ENCODE measurements at places on chromosomes 3 and 15.

DNA sequence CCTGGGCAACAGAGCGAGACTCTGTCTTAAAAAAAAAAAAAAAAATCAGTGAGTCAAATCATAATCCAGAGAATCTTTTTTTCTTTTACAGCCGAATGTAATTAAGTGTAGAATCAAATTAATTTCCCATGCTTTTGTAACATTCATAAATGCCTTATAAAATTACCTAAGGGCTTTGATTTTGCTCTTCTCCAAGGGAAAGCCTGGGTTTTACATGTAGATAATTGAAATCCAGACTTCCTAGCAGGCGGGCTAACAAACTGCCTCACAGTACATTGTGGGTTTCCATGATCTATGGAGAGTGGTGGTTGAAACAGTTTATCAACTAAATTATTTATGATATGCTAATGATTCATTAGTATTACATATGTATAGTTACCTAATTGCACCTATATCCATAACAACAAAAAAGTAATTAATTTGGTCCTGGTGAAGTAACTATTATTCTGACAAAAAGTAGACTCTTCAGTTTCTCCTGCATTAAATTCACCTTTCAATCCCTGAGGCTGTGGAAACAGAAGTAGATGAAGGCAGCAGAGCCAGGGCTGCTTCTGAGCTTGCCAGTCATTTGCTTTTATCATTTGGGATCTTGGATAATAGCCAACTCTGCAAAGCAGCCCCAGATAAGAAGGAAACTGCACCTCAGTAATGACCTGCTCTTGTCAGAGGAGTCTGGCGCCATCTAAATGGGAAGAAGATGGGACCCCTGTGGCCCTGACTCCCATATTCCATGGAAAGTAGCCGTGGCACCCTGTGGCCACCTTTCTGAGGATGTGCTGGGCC, 9.5 kb downstream of the CCR9 start:
- DNase-seq, result no peak

DNA sequence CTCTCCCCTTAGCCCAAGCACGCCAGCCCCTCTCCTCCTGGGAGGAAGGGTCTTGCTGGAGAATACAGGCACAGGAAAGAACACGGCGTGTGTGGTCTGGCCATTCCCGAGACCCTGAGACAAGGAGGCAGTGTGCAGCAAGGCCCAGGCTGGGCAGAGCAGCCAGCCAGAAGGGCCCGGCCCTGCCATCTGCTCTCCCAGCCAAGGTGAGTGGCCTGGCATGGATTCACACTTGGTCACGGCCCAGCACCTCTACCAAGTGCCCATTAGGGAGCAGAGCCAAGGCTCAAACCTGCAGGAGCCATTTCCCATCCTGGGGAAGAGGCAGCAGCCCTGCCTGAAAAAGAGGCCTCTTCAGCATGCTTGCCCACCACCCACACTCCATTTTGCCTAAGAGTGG, 28.6 kb downstream of the MEGF11 start:
- no peak for DNase-seq

- DNase-seq, result no peak
Observed at GRCh38 chr15:48250640-48251076, 44.6 kb downstream of the SLC12A1 start.

DNA sequence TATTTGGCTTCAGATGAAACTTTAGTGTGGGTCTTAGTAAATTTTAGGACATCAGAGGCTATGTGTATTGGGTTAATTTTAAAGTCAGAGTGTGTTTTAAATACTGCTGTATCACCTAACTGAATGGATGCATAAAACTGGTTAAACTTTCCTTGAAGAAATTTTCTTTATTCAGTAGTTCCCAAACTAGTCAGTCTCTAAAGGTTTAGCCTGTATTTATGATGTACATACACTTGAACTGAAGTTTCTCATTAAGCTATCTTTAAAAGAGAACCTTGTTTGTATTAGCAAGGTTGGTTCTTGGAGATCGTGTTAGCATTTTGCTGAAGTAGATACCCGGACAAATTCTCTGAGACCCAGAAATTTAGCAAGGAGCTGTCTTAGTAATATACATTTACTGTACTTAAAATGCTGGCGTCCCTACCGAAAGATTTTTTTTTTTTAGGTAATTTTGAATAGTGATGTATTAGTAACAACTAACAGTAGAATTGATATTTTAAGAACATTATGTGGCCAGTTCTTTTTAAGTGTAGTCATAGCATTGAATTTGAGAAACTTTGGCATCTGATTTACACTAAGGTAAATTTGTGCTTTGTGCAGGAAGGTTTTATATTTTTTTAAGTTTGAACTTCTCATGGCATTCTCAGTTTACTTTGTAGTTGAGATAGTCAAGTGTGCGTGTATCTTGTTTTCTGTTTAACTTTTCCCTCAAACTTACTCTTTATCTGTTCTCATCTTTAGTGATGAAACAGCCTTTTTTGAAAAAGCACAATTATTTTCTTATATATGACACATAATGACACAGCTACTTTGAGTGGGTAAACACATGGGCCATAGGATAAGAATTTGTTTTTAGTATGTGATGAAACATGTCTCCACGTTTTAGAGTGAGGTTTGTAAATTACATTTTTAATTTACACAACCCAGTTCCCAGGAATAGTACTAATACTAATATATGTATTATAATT, 2.9 kb downstream of the DIPK2A start:
- DNase-seq, result no peak

DNA sequence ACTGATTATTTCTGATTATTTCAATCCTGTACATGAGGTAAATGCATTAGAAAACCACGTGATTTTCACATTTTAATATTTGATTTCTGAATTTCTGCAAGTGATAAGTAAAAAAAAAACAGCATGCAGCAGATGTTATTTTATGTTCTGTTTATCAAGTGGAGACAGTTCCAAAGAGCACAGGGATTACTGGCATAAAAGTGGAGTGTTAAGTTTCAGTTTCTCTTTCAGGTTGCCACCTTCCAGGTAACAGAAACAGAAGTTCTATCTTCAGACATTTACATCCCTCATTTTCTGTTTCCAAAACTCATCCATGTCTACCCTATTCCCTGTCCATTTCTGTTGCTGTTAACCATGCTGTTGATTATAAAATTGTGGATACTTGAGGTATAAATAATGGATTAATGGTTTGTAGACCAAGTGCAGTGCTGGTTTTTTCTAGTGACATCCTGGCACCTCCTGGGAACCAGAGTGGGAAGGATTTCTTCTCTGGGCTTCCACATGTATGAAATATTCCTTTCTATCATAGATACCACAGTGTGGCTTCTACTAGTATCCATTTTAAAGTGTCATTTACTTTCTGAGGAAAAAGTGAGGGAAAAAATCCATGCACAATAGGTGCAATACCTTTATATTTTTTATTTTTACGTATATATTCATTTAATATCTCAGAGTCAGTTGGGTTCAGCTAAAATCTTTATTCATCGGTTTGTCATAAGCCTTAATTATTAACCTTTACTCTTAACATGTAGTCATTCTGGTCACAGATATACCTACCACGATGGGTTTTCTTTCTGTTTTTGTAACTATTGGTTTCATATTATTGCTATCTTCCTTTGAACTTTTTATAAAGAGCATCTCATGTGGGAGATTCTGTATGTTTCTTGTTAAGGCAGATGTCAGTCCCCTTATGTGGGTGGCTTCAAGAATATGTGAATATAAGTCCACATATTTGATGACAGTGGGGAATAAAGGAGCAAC, 1010.0 kb downstream of the SQOR start:
- no peak for DNase-seq

DNA sequence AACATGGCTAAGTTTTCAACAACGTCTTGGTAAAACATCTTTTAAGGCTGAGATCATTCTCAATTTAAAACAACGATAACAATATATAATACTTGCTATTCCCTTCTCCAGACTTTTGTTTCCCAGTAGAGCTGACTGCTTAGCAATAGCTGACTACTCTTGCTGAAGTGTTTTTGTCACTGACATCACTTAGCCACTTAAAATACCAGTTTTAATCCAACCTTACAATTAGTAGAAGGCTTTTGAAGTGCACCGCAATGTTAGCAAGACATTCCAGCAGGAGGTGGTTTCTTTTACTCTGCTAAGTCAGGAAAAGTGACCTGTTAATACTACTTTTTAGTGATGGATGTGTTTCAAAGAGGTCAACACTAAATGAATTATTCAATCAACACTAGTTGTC, 28.7 kb upstream of the GBE1 start:
- no peak for DNase-seq

DNA sequence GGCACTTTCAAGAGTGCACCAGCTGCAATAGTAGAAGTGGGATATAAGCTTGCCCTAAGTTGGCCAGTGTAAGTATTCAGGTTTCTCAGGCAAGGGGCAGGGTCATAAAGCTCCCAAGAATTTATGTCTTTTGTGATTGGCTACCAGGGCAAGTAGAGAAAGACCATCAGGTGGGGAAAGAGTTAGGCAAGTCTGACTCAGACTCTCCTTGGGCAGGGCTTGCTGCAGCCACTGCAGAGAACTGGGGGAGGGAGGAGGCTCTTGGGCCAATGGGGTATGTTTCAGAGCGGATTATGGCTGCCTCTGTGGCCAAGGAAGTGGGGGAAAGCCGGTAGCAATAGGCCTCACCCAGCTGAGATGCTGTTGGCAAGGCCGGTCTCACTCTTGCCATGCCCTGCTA, 44.6 kb upstream of the SLC25A36 start:
- DNase-seq, result no peak

- no peak for DNase-seq
Observed at GRCh38 chr15:40146037-40146436, 14.8 kb upstream of the BUB1B start.
